ENCODE measurements at places on chromosomes 16 and 17.
A peak's percentile ranks its signal among the peaks of the same experiment; 100 is the strongest.

GRCh38 chr17:45144199-45145034, 3.9 kb upstream of the HEXIM1 start:
- no peak for DNase-seq

- peak; percentile 34 for DNase-seq
Observed at GRCh38 chr17:79842656-79843473, 3.6 kb upstream of the CBX4 start.

DNA sequence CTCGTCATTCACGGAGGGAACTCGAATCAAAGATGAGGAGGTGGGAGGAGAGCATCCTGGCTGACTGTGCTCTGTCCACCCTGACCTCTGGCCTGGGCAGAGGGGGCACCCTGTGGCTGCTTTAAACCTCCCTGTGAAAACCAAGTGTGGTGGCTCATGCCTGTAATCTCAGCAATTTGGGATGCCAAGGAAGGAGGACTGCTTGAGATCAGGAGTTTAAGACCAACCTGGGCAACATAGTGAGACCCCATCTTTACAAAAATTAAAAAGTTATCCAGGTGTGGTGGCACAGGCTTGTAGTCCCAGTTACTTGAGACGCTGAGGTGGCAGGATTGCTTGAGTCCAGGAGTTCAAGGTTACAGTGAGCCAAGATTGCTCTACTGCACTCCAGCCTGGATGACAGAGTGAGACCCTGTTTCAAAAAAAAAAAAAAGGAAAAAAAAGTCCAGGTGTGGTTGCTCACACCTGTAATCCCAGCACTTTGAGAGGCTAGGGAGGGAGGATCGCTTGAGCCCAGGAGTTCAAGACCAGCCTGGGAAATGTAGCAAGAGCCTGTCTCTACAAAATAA, 5.8 kb upstream of the CDK3 start:
- no peak for DNase-seq

DNA sequence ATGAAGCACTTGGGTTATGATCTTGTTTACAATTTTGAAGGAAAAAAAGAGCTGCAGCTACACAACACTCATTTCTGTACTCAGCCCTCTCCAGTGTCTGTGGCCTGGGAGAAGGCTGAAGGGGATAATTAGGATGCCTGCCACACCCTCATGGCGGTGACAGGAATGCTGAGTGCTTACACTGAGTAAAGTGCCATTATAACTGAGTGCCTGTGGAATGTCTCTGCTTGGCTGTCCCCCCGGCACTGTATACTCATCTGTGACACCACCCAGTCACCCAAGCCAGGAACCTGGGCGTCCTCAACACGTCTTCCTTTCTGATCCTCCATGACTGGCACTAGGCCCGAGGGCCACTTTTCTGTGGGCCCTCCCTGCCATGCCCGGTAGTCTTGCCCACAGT, 3.5 kb upstream of the MRPL38 start:
- no peak for DNase-seq

DNA sequence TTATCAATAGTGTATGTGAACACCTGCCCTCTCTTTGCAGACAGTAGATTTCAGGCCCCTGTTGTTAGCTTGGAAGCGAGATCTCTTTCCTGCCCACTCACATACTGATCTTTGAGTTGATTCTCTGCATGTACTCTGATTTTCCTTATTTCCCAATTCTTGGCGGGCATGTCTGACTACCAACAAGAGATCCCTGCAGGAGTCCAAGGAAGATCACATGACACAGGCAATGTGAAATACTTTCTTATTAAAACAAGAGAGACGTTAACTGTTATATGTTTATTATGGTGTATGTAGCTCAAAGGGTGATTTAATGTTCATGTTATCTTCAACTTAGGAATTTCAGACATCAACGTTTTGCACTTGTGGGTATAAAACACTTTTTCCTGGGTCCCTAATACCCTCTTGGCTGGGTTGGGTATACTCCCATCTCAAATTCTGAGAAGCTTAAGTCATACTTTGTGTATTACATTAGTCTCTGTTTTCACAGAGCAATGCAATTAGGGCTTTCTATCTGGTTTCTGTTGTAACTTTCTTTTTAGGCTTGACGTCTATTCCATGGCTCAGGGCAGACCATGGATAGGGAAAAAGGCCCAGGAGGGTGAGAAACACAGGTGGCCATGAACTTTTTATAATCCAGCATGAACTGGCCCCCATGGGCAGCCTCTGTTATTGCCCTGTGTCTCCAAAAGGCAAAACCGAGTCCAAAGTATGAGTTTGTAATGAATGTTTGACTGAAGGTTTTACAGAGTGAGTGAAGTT, 32.2 kb downstream of the HSD17B2 start:
- DNase-seq = no peak

GRCh38 chr16:21001262-21001661, 100.7 kb downstream of the LYRM1 start:
- DNase-seq = peak; percentile 30

DNA sequence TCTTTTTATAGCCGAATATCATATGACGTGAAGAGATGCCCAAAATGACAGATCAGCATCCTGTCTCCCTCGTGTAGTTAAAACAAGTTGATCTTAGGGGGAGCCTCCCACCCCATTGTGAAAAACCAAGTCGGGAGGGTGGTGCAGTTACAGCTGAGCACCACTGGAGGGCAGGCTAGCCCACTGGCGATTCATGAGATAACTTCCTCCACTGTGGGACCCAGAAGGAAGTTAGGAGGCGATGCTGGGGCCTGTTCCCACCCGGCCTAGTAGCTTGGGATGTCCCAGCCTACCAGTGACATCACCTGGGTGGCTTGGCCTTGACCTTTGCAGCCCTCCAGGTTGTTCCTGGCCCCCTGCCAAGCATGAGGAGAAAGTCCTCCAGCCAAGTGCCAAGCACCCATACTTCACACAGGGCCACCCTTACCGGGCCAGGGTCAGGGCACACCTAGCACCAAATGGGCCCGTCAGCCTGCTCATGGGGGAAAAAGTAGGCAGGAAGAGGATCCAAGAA, 8.1 kb upstream of the CPNE2 start:
- peak; percentile 85 for DNase-seq

GRCh38 chr17:43572368-43572980, 26.3 kb upstream of the ETV4 start:
- no peak for DNase-seq

DNA sequence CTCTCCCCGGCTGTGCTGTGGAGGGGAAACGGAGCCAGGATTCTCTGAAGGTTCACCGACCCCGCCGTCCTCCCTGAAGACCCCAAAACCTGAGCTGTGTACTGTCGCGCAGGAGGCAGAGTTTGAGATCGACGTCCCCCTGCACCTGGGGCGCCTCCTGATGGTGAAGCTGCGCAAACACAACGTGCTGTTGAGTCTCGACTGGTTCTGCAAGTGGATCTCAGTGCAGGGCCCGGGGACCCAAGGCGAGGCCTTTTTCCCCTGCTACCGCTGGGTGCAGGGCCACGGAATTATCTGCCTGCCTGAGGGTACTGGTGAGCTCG, 62.6 kb upstream of the TEKT1 start:
- peak; percentile 43 for DNase-seq

GRCh38 chr17:50022463-50023130, 27.6 kb upstream of the DLX3 start:
- no peak for DNase-seq

GRCh38 chr17:51435641-51436091, 175.3 kb downstream of the UTP18 start:
- peak; percentile 14 for DNase-seq

DNA sequence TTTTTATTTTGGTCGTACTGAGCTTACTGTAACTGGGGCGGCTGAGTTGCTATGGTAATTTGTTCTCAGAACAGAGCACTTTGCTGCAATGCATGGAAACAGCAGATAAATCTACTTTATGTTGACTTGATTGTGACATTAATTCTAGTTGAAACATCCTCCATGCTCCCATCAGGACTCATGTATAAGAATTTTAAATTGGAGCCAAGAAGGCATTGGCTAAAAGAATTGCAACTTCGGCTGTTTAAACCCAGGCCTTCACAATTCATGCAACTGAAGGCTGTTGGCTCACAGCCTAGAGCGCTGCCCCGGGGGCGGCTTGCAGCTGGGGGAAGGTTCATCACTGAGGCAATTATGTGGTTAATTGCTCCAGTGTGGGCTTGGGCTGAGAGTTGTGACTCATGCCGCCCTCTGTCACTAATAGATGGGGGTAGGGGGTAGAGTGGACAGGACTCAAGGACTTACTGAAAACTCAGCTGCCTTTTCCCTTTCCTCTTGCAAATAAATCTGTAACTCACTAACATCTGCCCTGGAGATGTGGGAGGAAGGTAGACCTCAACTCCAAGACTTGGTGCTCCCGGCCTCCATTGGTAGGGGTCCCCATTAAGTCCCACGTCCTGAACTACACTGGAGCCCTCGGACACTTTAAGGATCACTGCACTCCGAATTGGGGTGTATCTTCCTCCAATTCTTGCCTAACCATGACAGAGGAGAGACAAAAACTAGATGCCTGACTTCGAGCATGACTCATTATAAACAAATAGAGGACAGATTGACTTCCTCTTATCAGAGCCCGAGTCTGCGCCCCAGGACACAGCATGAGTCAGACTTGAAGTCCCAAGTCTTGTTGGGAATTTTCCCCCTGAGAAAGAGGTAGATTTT, 37.5 kb downstream of the ERCC4 start:
- peak; percentile 92 for DNase-seq

DNA sequence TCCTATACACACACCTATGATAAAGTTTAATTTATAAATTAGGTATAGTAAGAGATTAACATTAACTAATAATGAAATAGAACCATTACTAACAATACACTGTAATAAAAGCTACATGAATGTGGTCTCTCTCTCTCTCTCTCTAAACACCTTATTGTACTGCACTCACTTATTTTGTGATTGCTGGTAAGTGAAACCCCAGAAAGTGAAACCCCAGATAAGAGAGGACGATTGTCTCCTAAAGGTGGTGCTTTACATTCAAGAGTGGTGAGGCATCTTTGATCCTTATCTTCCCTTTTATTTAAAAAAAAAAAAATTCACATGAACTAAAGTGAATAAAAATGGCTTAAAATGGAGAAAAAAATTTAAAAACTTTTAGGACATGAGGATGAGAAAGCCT, 80.1 kb upstream of the TRAP1 start:
- no peak for DNase-seq

GRCh38 chr17:35849469-35850348, 19.0 kb downstream of the HEATR9 start:
- DNase-seq = peak; percentile 78

GRCh38 chr17:30477774-30478115, 537 bp downstream of the GOSR1 start:
- DNase-seq = peak; percentile 72

DNA sequence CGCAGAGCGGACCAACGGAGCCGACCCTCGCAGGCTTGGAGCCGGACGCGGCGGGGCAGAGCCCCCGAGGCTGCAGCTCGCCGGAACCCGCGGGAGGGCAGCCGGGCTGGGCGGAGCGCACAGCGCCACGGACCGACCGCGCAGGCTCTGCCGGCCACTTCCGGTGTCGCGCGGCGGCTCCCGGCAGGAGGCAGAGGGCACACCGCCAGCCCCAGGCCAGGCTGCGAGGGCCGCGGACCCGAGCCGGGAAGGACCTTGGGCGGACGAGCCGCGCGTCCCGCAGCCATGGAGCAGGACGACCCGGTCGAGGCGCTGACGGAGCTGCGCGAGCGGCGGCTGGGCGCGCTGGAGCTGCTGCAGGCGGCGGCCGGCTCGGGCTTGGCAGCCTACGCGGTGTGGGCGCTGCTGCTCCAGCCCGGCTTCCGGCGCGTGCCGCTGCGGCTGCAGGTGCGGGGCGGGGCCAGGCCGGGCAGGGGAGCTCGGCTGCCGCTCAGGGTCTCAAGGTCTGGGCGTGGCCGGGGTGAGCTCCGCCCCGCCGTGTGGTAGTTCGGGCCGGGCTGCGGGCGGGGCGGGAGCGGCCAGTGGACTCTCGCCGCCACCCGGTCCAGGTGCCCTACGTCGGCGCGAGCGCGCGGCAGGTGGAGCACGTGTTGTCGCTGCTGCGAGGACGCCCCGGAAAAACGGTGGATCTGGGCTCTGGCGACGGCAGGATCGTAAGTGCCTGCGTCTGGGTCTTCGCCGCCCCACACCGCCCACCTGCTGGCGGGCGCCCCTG, at the start of gene ANTKMT:
Gene ANTKMT (plus strand): TSS at position 157 of the 775 bp plus-strand sequence. CDS start 129 bp downstream, at position 286.
- peak; percentile 85 for DNase-seq

GRCh38 chr16:29876594-29877249, 13.7 kb upstream of the CDIPT start:
- DNase-seq = no peak

DNA sequence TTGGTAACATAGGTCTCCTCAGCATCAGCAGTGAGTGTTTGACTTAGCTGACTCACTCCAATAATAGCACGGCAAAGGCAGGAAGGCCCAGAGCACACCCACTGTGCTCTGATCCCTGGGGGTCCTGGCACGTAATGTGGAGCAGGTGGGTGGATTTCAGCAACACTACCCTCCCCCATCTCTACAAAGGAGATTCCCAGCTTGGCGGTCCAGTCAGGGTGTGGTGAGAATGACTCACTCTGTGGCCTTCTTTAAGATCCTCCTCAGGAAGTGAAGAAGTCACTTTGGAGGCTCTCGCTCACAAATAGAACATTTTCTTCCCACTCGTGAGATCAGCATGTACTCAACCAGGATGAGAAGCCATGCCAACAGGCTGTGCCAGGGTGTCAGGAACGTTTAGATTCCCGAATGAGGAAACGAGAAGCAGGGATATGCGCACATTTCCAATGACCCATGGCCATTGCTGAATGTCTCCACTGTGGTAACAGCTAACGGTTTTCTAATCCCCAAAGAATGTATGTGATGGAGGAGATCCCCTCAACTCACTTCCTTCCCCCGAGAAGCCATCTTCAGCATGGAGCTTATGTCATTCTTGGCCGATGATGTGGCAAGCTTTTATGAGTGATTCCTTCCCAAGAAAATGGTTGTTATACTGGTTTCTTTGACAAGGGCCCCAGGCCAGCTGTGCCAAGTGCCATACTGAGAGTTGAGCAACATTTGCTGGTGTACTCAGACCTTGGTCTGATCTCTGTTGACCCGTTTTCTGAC, 365.2 kb downstream of the C16orf95 start:
- DNase-seq = peak; percentile 41

- DNase-seq = no peak
Observed at GRCh38 chr17:19271780-19272357, 34.7 kb downstream of the EPN2 start.

DNA sequence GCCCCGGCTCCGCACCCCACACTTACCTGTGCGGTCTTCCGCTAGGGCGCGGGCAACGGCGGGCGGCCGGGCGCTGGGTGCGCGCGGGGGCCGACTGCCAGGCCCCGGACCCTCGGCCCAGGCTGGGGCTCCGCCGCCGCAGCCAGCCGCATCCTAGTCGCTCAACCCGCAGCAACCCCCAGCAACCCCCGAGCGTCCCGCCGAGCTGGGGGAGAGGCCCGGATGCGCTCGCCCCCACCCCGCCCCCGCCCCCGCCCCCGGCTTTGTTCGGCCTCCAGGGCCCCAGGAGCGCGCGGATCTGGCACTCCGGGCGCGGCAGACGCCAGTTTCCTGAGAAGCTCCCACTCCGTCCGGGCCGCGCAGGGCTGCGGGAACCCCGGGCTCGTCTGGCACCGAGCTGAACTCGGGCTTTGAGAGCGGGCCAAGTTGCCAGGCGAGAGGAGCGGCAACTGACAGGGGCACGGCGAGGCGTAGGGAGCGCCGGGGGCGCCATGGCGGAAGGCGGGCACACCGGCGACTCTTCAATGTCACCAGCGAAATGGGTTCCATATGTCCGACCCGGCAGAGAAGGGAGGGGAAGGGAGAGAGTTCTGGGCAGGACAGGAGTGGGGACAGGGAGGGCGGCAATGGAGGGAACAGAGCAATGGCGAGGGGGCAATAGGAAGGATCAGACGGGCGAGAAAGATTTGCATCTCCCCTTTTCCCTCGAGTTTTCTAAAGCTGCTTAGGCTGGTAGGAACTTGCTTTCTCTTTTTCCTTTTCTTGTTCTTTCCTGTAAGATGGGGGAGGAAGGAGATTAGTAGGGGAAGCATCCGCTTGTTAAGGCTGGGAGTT, 13.7 kb downstream of the HOXB4 start:
- no peak for DNase-seq

Measured in suppressor macrophage treated with lipopolysaccharide for 4 hours (primary cell).